IMR-90 (cell line): ENCODE measurements at places on chromosomes 1 and 21. TPM values are rescaled to one million over a fixed set of nuclear protein-coding genes. Genes with fewer than 3 reads are reported as not detected.

Gene B3GALT2
- total RNA-seq = 4.5 and 5.8 TPM in 2 replicates

Gene RGS2
- total RNA-seq = 19.7 and 25.0 TPM in 2 replicates

Gene PTCH2
- total RNA-seq = under 0.01 TPM in 2 replicates

Gene CDKN2C
- total RNA-seq = 14.3 and 18.9 TPM in 2 replicates

Gene UBASH3A
- not detected in 2 replicates for total RNA-seq

Gene SDF4
- total RNA-seq = 57.0 and 69.4 TPM in 2 replicates

Gene MRPL39
- total RNA-seq = 20.6 and 40.0 TPM in 2 replicates

Gene DDAH1
- total RNA-seq = 94.5 and 108 TPM in 2 replicates

Gene BRDT
- total RNA-seq = not detected in 2 replicates

Gene SPATA1
- total RNA-seq = under 0.01 and 0.56 TPM in 2 replicates

Gene SYDE2
- 10.0 and 11.7 TPM in 2 replicates for total RNA-seq

Gene ANGPTL3
- total RNA-seq = not detected in 2 replicates

Gene ADGRB2
- total RNA-seq = 2.2 and 2.5 TPM in 2 replicates

DNA sequence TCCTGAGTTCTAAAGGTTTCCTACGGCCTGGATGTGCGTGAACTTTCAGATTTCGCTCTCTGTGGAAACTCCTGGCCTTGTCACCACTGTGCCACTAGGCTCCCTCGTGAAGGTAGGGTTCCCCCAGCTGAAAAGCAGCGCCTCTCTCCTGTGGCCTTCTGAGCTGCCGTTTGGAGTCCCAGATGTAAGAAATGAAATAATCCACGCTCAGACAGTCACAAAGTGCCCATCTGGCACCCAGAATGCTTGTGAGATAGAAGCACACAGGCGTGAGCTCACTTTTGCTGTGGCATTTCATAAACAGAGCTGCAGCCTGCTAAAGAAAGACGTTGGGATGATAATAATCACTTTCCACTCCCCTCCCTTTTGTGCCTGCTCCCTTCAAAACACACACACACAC is 65.8 kb downstream of the LMO4 start:
- DNase-seq = no peak
- H3K4me3 ChIP-seq = no peak overlapping the region
- no peaks in the 10 kb centered on the region for H3K36me3 ChIP-seq
- H3K4me1 ChIP-seq = peaks cover 7% of the 10 kb centered on the region
- H3K27me3 ChIP-seq = no peaks in the 10 kb centered on the region

GRCh38 chr21:43341378-43342161 is 85.4 kb downstream of the SIK1 start:
- H3K4me3 ChIP-seq = no peak overlapping the region
- peaks cover 25% of the 10 kb centered on the region for H3K4me1 ChIP-seq
- no peak overlapping the region for H3K27ac ChIP-seq
- DNase-seq = peak; percentile 65

GRCh38 chr1:115251340-115251748 is 86.7 kb downstream of the NGF start:
- H3K27ac ChIP-seq = peak overlapping the region; percentile 79; the same call in 1 of the 2 replicates
- H3K27me3 ChIP-seq = no peaks in the 10 kb centered on the region
- H3K4me1 ChIP-seq = peaks cover 2% of the 10 kb centered on the region

DNA sequence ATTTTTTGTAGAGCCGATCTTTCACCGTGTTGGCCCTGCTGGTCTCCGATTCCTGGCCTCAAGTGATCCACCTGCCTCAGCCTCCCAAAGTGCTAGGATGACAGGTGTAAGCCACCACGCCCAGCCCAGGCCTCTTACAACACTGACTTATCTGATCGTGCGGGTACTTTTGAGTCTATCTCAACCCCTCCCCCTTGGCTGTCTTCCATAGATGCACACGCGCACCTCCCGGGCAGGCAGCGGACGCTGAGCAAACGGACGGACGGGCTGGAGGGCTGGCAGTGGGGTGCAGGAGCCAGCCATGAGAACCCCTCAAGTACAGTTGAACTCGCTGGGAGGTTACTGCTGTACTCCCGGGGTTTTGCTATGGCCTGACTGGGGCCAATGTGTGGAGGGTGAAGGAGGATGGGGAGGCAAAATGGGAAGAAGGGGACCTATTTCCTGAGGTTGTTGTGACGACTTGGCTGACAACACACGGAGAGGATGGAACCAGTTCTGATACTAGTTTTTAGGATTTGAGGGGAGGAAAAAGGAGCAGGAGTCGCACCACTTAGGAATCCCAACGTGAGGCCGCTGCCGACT is 959 bp downstream of the CD58 start:
- no peak overlapping the region for H3K27ac ChIP-seq
- no peak for DNase-seq
- peaks cover 10% of the 10 kb centered on the region for H3K27me3 ChIP-seq
- H3K4me3 ChIP-seq = peak overlapping the region; percentile 80

DNA sequence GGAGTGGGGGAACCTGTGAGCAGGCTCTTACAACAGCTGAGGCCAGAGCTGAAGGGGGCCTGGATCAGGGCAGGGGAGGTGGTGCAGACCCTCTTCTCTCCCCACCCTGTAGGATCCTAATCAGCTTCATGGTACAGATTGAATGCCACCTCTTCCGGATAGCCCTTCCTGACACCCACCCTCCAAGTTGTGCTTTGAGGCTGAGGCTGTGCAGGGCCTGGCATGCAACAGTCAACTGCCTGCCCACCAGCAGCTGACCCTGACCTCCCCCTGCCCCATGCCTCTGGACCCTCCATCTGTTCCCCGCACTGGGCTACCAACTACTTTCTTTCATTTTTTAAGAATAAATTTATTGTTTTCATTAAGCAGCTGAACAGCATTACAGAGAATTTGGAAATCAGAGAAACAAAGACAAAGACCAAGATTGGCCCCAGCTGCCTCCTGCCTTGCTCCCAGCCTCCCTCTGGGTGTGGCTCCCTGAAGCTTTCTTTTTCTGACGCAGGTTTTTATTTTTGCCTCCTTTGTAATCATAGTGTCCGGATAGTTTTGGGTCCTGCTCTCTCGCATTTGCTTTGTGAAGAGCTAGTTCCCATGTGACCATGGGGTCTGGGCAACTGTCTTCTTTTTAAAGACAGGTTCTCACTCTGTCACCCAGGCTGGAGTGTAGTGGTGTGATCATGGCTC is 12.8 kb downstream of the ZNF362 start:
- no peak overlapping the region for H3K4me3 ChIP-seq
- peaks cover 2% of the 10 kb centered on the region; the same call in 1 of the 2 replicates for H3K4me1 ChIP-seq
- H3K36me3 ChIP-seq = peaks cover 16% of the 10 kb centered on the region; the same call in 1 of the 2 replicates
- H3K27ac ChIP-seq = no peak overlapping the region

DNA sequence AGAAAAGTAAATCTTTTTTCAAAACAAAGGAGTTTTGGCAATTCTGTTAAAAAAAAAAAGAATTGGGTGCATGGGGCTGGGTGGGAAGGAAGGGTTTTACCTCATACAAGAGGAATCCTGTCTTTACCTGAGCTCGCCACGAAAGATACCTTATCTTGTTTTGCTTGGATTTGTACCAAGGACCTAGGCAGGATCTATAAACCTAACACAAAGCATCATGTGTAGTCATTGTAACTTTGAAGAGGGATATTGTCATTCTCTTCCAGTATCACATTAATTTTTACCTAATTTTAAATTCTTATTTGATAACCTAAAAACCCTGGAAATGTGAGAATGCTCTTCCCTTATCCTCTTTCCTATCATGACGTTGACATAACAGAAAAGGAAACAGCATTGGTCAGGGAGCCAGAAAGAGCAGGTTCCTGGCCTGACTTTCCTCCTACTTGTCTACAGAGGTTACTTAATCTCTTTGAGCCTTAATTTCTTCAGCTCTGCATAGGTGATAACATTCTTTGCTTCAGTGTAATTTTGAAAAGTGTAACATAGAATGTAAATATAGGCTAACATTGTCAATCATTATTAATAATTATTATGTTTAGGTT is 4.0 kb upstream of the LAMC1 start:
- H3K36me3 ChIP-seq = no peaks in the 10 kb centered on the region
- no peaks in the 10 kb centered on the region for H3K4me1 ChIP-seq
- DNase-seq = no peak
- no peak overlapping the region for H3K27ac ChIP-seq

GRCh38 chr1:78003882-78004718 is 639 bp upstream of the DNAJB4 start:
- H3K4me3 ChIP-seq = peak overlapping the region; percentile 80
- H3K27ac ChIP-seq = peak overlapping the region; percentile 80; the same call in 1 of the 2 replicates
- peak; percentile 83 for DNase-seq
- H3K36me3 ChIP-seq = no peaks in the 10 kb centered on the region

GRCh38 chr1:9903801-9904527 is 6.1 kb downstream of the CTNNBIP1 start:
- H3K4me1 ChIP-seq = peaks cover 3% of the 10 kb centered on the region
- DNase-seq = no peak
- H3K27ac ChIP-seq = no peak overlapping the region
- H3K4me3 ChIP-seq = no peak overlapping the region

- H3K27ac ChIP-seq = no peak overlapping the region
- no peak overlapping the region for H3K4me3 ChIP-seq
- no peak for DNase-seq
- no peaks in the 10 kb centered on the region for H3K27me3 ChIP-seq
- H3K36me3 ChIP-seq = no peaks in the 10 kb centered on the region
Measured at GRCh38 chr1:37284053-37284452, 190.3 kb upstream of the ZC3H12A start.

- H3K4me1 ChIP-seq = no peaks in the 10 kb centered on the region
- no peak overlapping the region for H3K4me3 ChIP-seq
- no peaks in the 10 kb centered on the region for H3K36me3 ChIP-seq
Measured at GRCh38 chr1:181175356-181175910, 86.9 kb downstream of the IER5 start.

GRCh38 chr1:44723496-44724295 is 7.3 kb downstream of the RNU5D-1 start:
- no peak overlapping the region for H3K27ac ChIP-seq
- H3K4me1 ChIP-seq = peaks cover 2% of the 10 kb centered on the region; the same call in 1 of the 2 replicates
- no peaks in the 10 kb centered on the region for H3K36me3 ChIP-seq
- no peak for DNase-seq
- H3K4me3 ChIP-seq = no peak overlapping the region

DNA sequence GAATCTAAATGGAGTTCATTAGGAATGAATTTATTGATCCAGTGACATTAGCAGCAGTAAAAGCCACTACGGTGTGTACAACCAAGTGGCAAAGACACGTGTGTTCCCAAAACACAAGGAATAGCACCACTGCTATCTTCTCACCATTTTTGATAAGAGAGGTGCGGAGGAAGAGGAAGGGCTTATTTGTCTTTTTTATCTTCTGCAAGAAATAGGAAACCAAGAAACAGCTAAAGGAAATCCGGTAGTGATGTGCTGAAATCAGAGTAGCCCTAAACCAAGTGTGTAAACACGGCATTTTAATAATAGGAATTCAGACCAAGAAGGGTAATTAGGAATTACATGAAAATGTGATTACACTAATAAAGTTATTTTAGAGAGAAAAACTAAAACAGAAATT is 9.1 kb upstream of the SCYL3 start:
- DNase-seq = no peak
- H3K27ac ChIP-seq = no peak overlapping the region
- no peak overlapping the region for H3K4me3 ChIP-seq
- no peaks in the 10 kb centered on the region for H3K36me3 ChIP-seq
- H3K4me1 ChIP-seq = no peaks in the 10 kb centered on the region
- peaks cover 3% of the 10 kb centered on the region for H3K27me3 ChIP-seq

- no peak for DNase-seq
- H3K4me3 ChIP-seq = 0 out of 2 replicates have a peak overlapping the region, but pooled peaks have one; percentile 66
- no peaks in the 10 kb centered on the region; the same call in 1 of the 2 replicates for H3K36me3 ChIP-seq
- H3K27me3 ChIP-seq = no peaks in the 10 kb centered on the region
Measured at GRCh38 chr1:28371010-28371377, 1.5 kb downstream of the PHACTR4 start.

DNA sequence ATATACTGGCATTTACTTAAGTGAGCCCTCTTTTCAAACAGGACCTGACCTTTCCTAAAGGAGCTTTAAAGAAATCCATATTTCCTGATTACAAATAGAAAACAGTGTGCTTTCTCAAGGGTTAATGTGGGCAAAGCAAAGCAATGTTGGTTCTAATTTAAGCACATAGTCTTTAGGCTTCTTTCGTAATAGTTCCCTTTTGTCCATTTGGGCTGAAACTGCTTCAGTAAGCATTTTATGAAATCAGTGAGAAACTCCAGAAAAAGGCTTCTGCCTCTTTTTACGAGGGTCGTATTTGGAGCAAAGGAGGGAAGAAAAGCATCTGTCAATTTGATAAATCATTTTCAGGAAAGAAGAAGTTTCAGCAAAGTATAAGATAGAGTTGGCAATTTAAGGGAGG is 331.2 kb downstream of the KIF26B start:
- no peaks in the 10 kb centered on the region for H3K4me1 ChIP-seq
- peaks cover 1% of the 10 kb centered on the region; the same call in 1 of the 2 replicates for H3K36me3 ChIP-seq
- H3K4me3 ChIP-seq = no peak overlapping the region
- no peak for DNase-seq
- H3K27me3 ChIP-seq = no peaks in the 10 kb centered on the region; the same call in 1 of the 2 replicates

DNA sequence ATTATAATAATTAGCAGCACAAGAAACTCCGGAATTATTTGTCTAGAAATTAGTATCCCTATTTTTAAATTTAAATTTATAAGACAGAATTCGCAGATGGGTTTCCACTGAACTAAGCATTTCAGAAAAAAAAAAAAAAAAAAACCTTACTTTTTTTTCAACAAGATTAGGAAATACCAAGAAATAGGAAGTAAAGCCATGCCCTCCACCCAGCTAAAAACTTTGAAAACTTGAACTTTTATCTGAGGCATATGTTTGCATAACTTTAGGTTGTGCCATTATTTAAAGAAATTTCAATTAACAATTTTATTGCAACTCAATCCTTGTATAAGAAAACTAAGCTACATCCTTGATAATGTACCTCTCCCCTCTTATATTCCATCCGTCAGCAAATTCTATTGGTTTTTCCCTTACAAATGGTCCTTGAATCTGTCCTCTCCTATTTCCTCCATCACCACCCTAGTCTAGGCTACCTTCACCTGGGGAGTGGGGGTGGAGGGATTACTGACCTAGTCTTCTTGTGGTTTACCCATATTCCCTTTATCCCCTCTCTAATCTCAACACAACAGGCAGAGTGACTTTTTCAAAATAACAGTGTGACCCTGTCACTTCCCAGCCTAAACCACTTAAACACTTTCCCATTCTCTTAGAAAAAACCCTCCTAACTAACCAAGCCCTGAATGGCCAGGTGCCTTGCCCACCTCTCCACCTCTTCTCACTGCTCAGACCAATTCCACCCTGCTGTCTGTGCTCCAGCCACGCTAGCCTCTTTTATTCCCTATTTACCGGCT is 1.4 kb upstream of the EVI5 start:
- H3K27me3 ChIP-seq = no peaks in the 10 kb centered on the region
- no peak overlapping the region for H3K27ac ChIP-seq
- H3K4me1 ChIP-seq = no peaks in the 10 kb centered on the region; the same call in 1 of the 2 replicates
- no peaks in the 10 kb centered on the region for H3K36me3 ChIP-seq

GRCh38 chr1:159084867-159085266 is 8.3 kb upstream of the AIM2 start:
- no peaks in the 10 kb centered on the region for H3K36me3 ChIP-seq
- DNase-seq = no peak
- H3K27ac ChIP-seq = no peak overlapping the region
- peaks cover 2% of the 10 kb centered on the region for H3K27me3 ChIP-seq
- H3K4me1 ChIP-seq = no peaks in the 10 kb centered on the region

DNA sequence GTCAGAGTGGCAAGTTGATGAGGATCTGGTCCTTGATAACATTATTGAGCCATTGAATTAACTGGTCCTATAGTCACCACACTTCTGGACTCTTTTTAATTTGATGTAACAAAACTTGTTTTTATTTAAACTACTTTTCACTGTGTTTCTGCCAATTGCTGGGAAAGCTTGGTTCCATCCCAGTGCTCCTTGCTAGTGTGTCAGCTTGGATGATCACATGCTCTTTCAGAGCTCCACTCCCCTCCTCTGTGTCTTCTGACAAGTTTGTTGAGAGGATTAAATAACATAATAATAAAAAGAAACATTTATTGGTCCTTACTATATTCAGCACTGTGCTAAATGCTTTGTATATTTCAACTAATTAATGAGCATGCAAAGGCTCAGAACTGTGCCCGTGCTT is 448.5 kb upstream of the B3GALT2 start:
- no peak overlapping the region for H3K4me3 ChIP-seq
- no peak overlapping the region for H3K27ac ChIP-seq
- no peak for DNase-seq
- H3K27me3 ChIP-seq = no peaks in the 10 kb centered on the region
